Lung (tissue), 17 donors: ENCODE measurements at places on chromosomes 3 and 15.

DNA sequence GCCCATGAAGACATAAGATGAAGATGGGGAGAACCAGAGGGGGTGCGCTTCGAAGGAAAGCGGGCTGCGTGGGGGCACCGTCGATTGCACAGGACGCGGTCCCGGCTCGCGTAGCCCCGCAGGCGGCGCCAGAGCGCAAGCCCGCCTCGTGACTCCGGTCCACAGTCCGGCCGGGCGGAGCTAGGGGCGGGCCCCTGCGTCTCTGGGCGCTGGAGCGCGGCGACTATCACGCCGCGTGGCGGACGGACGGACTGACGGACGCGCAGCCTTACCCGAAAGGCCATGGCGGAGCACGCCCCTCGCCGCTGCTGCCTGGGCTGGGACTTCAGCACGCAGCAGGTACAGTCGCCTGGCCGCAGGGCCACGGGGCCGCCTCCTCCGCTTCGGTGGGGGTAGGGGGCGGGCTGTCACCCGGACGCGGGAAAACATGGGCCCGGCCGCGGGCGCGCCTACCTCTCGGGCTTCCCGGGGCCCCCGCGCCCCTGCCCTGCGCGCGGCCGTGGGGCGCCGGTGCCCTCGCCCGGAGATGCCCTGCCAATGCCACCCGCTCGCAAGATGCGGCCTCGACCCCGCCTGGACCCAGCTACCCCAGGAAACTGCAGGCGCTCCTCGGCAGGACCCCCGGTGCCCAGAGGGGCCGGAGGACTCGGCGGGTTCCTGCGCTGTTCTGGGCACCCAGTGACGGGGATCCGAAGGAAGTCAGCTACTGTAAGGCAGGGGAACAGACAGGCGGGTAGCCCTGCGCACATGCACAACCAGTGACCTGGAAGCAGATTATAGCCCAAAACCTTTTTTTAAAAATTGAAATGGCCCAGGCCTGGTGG lies at the start of gene XYLB:
TSS of gene XYLB (plus strand) at position 199 of the 824 bp plus-strand sequence. CDS start at position 283, 84 bp downstream.
- peak; percentile 79 for DNase-seq
- H3K4me3 ChIP-seq: peak within 1 kb of the TSS; percentile 89
- no peaks in the 10 kb centered on the region for H3K36me3 ChIP-seq
- H3K27me3 ChIP-seq: no peaks in the 10 kb centered on the region
- H3K4me1 ChIP-seq: no peaks in the 10 kb centered on the region

DNA sequence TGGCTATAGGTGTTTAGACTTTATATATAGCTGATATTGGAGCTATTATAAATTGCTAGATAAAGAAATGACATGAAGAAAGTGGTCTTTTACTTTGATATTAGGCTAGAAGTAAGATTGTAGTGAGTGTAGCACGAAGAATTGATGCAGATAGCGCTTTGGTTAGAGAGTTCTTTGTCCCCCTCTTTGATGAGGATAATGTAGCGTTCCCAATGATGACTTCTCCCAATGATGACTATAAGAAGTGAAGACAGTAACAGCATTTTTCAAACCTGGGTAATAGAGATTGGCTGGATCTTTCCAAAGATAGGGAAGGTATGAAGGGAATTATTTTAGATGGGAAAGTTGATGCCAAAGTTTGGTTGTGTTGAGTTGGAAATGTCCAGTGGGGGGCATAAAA lies 4.3 kb downstream of the MINDY2 start:
- no peak overlapping the region for H3K27ac ChIP-seq
- peaks cover 24% of the 10 kb centered on the region for H3K4me1 ChIP-seq
- no peak overlapping the region for H3K4me3 ChIP-seq

DNA sequence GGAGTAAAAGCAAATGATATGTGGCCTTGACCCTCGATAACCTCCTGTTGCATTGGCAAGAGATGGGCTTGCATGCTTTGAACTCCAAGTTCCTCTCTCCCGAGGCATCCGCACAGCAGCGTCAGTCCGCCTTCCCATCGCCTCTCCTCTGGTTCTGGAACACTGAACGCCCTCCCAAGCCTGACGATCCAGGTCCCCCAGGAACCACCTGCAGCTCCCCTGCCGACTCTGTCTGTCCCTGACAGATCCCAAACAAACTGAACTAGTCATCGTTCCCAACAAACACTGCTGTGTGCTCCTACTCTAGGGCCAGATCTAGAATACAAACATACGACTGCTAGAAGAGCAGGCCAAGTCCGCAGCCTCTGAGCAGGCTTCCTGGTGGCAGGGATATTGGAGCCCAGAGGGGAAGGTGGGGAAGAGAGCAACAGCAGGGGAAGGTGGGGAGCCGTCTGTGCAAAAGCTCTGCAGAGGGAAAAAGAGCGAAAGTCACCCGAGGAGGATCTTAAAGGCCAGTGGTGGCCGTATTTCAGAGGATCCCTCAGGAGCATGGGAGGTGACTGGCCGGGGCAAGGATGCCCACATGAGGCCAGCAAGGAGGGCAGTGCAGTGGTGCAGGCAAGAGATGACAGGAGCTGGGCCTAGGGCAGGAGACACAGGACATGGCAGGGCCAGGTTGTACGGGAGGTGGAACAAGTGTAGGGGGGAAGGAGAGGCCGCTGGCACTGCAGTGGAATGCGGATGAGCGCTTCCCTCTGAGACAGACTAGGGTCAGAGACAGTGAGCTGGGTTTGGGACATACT lies 50.8 kb downstream of the PCSK6 start:
- DNase-seq: no peak
- no peaks in the 10 kb centered on the region for H3K4me1 ChIP-seq
- H3K36me3 ChIP-seq: no peaks in the 10 kb centered on the region
- no peaks in the 10 kb centered on the region for H3K27me3 ChIP-seq
- H3K4me3 ChIP-seq: no peak overlapping the region

GRCh38 chr3:38115645-38116427 lies 21.1 kb downstream of the ACAA1 start:
- DNase-seq: no peak
- H3K27ac ChIP-seq: no peak overlapping the region
- H3K4me3 ChIP-seq: no peak overlapping the region

DNA sequence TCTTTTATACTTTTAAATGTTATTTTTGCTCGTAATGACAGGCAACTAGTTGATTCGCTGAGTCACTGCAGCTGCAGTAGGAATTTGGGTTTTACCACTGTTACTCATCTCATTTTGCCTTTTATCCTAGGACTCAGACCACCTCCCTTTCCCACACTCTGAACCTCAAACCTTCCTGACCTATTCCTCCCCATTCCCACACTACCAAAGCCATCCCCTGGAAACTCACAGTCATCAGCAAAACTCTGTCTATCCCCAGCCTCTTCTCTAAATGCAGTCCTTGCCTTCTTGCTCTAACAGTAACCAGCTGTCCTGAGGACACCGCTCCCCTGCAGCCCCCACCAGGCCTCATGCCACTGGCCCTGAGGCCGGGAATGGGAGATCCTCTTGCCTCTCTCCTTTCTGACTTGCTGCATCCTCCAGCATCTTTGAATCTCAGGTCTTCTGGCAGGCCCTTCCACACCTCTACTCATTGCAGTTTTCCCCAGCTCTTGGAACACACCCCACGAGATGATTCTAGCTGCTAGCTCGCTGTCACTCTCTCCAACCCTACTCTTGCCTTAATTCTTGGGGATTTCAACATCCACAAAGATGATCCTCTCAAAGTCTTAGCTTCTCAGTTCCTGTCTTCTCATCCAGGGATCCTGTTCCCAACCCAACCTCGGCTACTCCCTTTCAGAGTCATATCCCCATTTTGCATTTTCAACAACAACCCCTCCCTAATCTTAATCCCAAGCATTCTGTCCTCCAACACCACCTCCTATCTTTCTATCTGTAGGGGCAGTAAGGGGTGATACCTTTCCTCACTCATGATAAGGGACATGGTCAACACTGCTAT lies 55.9 kb upstream of the C3orf80 start:
- no peak overlapping the region for H3K4me3 ChIP-seq
- no peaks in the 10 kb centered on the region for H3K4me1 ChIP-seq
- no peaks in the 10 kb centered on the region for H3K27me3 ChIP-seq
- DNase-seq: no peak
- H3K27ac ChIP-seq: no peak overlapping the region

- no peaks in the 10 kb centered on the region for H3K27me3 ChIP-seq
- H3K36me3 ChIP-seq: no peaks in the 10 kb centered on the region
- no peak overlapping the region for H3K4me3 ChIP-seq
- peak overlapping the region; percentile 63 for H3K27ac ChIP-seq
Measured at GRCh38 chr3:113847664-113848461, 9.3 kb downstream of the GRAMD1C start.

DNA sequence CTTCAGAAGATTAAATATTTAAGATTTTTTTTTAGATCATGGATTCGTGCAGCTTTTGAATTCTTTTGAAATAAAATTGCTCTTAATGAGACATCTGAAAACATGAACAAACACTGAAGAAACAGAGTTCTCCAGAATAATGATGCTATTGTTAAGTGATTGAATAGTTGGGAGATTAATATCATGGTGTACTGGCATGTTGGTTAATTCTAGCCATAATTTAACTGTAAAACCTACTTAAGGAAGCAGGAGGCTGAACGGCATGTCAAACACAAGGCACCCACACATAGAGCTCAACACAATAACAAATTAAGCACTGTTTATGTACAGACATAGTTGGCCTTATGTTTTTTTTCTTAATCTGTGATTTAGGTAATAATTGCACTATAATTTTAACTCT lies 185.6 kb downstream of the RBMS3 start:
- H3K4me1 ChIP-seq: no peaks in the 10 kb centered on the region
- no peak overlapping the region for H3K27ac ChIP-seq
- H3K36me3 ChIP-seq: no peaks in the 10 kb centered on the region
- no peak for DNase-seq
- H3K27me3 ChIP-seq: no peaks in the 10 kb centered on the region

GRCh38 chr3:115500795-115501194 lies 122.5 kb upstream of the GAP43 start:
- no peaks in the 10 kb centered on the region for H3K36me3 ChIP-seq
- H3K4me1 ChIP-seq: peaks cover 3% of the 10 kb centered on the region
- no peak overlapping the region for H3K27ac ChIP-seq
- H3K4me3 ChIP-seq: no peak overlapping the region

DNA sequence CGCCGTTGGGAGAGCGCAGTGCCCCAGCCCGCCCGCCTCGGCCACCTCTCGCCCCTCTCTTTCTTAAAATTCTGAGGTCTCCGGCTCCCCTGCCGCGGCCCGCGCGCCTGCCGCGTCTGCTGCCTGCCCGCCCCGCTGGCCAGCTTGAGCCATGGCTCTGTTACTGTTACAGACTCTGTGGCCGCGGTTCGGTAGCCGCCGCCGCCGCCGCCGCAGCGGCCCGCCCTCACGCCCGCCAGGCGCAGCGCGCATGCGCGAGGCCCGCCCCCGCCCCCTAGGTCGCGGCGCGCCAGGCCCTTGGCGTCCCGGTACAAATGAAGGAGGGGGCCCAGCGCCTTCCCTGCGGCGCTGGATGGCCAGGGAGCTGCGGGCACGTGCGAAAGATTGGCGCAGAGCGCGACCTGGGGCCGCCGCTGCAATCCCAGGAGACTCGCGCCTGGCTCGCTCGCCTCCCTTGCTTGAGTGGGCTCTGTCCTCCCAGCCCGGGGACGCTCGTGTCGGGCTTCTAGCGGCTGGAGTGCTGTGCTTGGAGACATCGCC lies at the start of gene ONECUT1:
TSS of gene ONECUT1 (minus strand) at position 168 of the 540 bp plus-strand sequence. CDS start 452 bp downstream, outside the sequence.
- no peaks in the 10 kb centered on the region for H3K36me3 ChIP-seq
- no peaks in the 10 kb centered on the region for H3K4me1 ChIP-seq
- H3K27me3 ChIP-seq: peaks cover 10% of the 10 kb centered on the region
- H3K27ac ChIP-seq: no peak within 1 kb of the TSS

- H3K27ac ChIP-seq: no peak overlapping the region
- H3K4me3 ChIP-seq: no peak overlapping the region
- H3K27me3 ChIP-seq: no peaks in the 10 kb centered on the region
- H3K36me3 ChIP-seq: no peaks in the 10 kb centered on the region
Measured at GRCh38 chr15:47196048-47196447, 521.3 kb upstream of the SEMA6D start.

GRCh38 chr15:98070137-98070536 lies 109.6 kb downstream of the ARRDC4 start:
- H3K27me3 ChIP-seq: no peaks in the 10 kb centered on the region
- no peak overlapping the region for H3K4me3 ChIP-seq
- no peak for DNase-seq
- no peaks in the 10 kb centered on the region for H3K36me3 ChIP-seq
- no peaks in the 10 kb centered on the region for H3K4me1 ChIP-seq

- no peaks in the 10 kb centered on the region for H3K36me3 ChIP-seq
- no peaks in the 10 kb centered on the region for H3K27me3 ChIP-seq
- no peak overlapping the region for H3K4me3 ChIP-seq
- H3K4me1 ChIP-seq: no peaks in the 10 kb centered on the region
- no peak overlapping the region for H3K27ac ChIP-seq
Measured at GRCh38 chr3:175445741-175446140, 586.6 kb downstream of the NAALADL2 start.

- no peak overlapping the region for H3K27ac ChIP-seq
- DNase-seq: no peak
- peaks cover 2% of the 10 kb centered on the region for H3K27me3 ChIP-seq
- no peak overlapping the region for H3K4me3 ChIP-seq
- no peaks in the 10 kb centered on the region for H3K36me3 ChIP-seq
Measured at GRCh38 chr15:100948430-100948762, 29.2 kb downstream of the LRRK1 start.

DNA sequence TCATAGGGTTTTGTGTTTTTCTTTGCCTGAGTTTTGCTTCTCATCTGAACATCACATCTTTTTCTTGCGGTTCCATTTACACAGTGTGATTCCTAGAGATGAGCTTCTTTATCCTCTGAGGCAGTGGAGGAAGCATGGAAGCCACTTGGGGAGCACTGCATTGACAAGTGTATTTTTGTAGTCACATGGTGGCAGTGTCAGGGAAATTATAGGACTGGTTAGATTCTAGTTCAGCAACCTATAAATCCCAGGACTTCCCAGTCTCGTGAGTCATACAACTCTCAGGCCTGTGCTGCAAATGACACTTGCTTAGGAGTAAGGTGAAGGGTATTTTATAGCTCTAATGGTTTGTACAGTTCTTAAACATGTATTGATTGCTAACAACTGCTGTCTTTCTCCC lies 58.4 kb downstream of the RBM6 start:
- peaks cover 8% of the 10 kb centered on the region for H3K36me3 ChIP-seq
- no peaks in the 10 kb centered on the region for H3K4me1 ChIP-seq
- H3K4me3 ChIP-seq: no peak overlapping the region
- DNase-seq: no peak
- H3K27me3 ChIP-seq: no peaks in the 10 kb centered on the region
- no peak overlapping the region for H3K27ac ChIP-seq

GRCh38 chr3:61360297-61360965 lies 109.2 kb upstream of the FHIT start:
- no peaks in the 10 kb centered on the region for H3K27me3 ChIP-seq
- H3K27ac ChIP-seq: no peak overlapping the region
- no peak for DNase-seq
- H3K36me3 ChIP-seq: no peaks in the 10 kb centered on the region
- no peak overlapping the region for H3K4me3 ChIP-seq
- H3K4me1 ChIP-seq: no peaks in the 10 kb centered on the region

GRCh38 chr3:101725194-101725889 lies 928 bp downstream of the CEP97 start:
- H3K36me3 ChIP-seq: peaks cover 17% of the 10 kb centered on the region
- peak overlapping the region; percentile 74 for H3K27ac ChIP-seq
- DNase-seq: peak; percentile 74
- H3K4me3 ChIP-seq: peak overlapping the region; percentile 82
- H3K27me3 ChIP-seq: no peaks in the 10 kb centered on the region

DNA sequence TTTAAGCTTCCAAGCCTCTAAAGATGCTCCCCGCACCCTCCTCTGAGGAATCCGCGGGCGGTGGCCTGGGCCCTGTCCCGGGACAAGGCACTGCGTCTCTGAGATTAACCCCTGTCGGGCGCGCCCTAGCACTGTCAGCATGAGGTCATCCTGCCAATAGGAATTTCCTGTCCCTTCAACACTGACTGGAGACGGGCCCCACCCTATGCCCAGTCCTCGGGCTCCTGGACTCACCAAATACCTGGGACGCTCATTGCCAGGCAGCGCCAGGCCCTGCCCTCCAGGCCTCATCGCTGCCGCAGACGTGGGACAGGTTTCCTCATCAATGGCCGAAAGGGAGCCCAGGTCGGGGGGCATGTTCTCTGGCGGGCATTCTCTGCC lies 67.6 kb upstream of the SH3GL3 start:
- H3K27ac ChIP-seq: no peak overlapping the region
- H3K36me3 ChIP-seq: no peaks in the 10 kb centered on the region
- H3K4me1 ChIP-seq: no peaks in the 10 kb centered on the region
- no peak for DNase-seq
- H3K27me3 ChIP-seq: peaks cover 34% of the 10 kb centered on the region
- H3K4me3 ChIP-seq: no peak overlapping the region
